ENCODE measurements at places on chromosomes 3 and 15. TPM values are rescaled to one million over a fixed set of nuclear protein-coding genes. Genes with fewer than 3 reads are reported as not detected.

SLC28A2 gene
- not detected for total RNA-seq

SLC28A1 gene
- total RNA-seq: 0.12 TPM

GOLGA6L24 gene
- total RNA-seq: not detected

REC114 gene
- total RNA-seq: not detected

FNDC3B gene
- 74.1 TPM for total RNA-seq

LRRN1 gene
- total RNA-seq: not detected

GPR27 gene
- total RNA-seq: 0.12 TPM

GMNC gene
- total RNA-seq: 0.11 TPM

CMTM6 gene
- 107 TPM for total RNA-seq

SSUH2 gene
- 0.11 TPM for total RNA-seq

TNFSF10 gene
- total RNA-seq: 2.0 TPM

AEN gene
- total RNA-seq: 85.1 TPM

FAM174B gene
- 1.00 TPM for total RNA-seq

MFAP1 gene
- 37.8 TPM for total RNA-seq

VGLL3 gene
- total RNA-seq: 11.2 TPM

PLSCR5 gene
- not detected for total RNA-seq

ROBO2 gene
- total RNA-seq: 0.37 TPM

MGLL gene
- total RNA-seq: 25.1 TPM

CADM2 gene
- total RNA-seq: not detected

HIGD2B gene
- total RNA-seq: not detected

ANP32A gene
- 45.7 TPM for total RNA-seq

SLCO2A1 gene
- under 0.01 TPM for total RNA-seq

SYNPR gene
- total RNA-seq: not detected

CFAP20DC gene
- total RNA-seq: 2.9 TPM

DCLK3 gene
- under 0.01 TPM for total RNA-seq

LMCD1 gene
- 35.6 TPM for total RNA-seq

CSPG4 gene
- total RNA-seq: 122 TPM

PLSCR4 gene
- 18.1 TPM for total RNA-seq

SLC12A1 gene
- total RNA-seq: not detected

DAZL gene
- total RNA-seq: not detected

TIMMDC1 gene
- 51.6 TPM for total RNA-seq

CPNE4 gene
- not detected for total RNA-seq

CHDH gene
- 0.44 TPM for total RNA-seq

TMEM207 gene
- not detected for total RNA-seq

PRR20G gene
- not detected for total RNA-seq

PLAAT1 gene
- 0.66 TPM for total RNA-seq

CHRFAM7A gene
- total RNA-seq: 1.4 TPM

ECE2 gene
- total RNA-seq: not detected

C3orf85 gene
- total RNA-seq: not detected

SLC22A13 gene
- total RNA-seq: 0.22 TPM

TCF12 gene
- 88.3 TPM for total RNA-seq

HOMER2 gene
- 11.0 TPM for total RNA-seq

MYRIP gene
- 0.22 TPM for total RNA-seq

NCBP2 gene
- total RNA-seq: 67.3 TPM

MYO5C gene
- under 0.01 TPM for total RNA-seq

ST6GAL1 gene
- 0.11 TPM for total RNA-seq

ITGB5 gene
- 653 TPM for total RNA-seq

TERC gene
- 759 TPM for total RNA-seq

DUOXA2 gene
- not detected for total RNA-seq

KNG1 gene
- total RNA-seq: not detected

GPR149 gene
- total RNA-seq: not detected
